Ecto neural progenitor cell (in vitro differentiated cells): ENCODE measurements at places on chromosomes 16 and 17.

DNA sequence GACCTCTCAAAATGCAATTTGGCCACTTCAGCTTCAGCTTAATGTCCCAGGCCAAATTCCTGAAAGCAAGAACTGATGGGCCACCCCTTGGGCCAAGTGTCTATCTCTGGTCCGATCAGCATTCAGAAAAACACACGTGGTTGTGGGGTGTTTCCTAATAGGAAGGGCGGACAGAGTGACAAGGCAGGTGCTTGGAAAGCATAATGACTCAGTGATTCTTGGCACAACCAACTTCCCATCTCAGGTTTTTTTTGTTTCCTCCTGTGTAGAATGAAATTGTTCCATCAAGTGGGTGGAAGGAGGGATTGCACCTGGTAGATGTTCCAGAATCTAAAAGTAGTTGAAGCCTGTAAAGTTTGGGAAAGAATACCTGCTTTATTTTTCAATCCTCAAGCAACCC lies 155.6 kb downstream of the HS3ST2 start:
- DNase-seq, result no peak

DNA sequence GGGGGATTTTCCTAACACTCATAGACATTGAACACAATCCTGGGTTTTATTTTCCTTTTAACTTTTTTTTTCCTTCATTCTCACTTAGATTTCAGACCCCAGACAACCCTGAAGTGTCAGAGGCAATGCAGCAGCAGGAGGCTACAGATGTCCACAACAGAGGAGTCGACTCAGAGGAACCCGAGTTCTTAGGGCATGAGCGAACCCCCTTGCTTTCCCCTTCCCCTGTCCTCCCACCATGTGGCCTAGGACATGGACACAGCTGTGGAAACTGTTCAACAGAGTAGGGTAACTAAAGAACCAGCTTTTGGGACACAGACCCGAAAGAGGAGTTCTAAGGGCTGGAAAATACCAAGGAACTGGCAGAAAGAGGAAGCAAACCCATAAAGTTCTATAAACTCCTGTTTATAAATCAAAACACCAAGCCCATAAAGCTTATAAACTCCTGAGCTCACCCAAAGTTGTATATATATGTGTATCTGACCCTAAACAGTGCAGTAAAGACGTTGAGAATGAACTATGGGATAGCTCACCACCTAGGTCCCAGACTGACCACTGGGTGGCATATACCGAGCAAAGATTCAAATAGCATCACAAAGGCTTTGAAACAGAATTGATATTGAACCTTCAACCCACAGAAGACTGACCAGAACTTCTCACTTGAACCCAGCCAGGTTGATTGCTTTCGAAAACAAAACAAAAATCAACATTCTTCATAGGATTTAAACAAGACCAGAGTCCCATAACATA lies 33.9 kb downstream of the CMTM4 start:
- DNase-seq, result no peak

DNA sequence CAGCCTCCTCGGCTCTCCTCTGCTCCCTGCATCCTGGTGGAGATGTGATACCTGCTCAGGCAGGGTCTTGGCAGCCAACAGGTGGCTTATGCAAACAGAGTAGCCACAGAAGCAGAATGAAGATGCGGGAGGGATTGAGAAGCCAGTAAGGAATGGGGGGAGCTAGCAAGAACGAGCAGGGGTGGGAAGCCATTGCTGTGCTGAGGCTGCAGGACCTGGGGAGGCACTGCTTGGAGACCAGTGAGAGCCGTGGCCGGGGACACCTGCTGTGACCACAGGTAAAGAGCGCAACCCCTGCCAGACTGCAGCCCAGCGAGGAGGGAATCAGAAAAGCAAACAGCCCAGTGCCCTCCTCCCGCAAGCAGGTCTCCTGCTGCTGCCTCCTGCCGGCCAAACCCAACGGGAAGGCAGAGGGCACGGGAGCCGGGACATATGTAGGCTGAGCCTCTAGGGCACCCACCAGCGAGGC lies 14.7 kb downstream of the AIPL1 start:
- DNase-seq, result peak; percentile 76

DNA sequence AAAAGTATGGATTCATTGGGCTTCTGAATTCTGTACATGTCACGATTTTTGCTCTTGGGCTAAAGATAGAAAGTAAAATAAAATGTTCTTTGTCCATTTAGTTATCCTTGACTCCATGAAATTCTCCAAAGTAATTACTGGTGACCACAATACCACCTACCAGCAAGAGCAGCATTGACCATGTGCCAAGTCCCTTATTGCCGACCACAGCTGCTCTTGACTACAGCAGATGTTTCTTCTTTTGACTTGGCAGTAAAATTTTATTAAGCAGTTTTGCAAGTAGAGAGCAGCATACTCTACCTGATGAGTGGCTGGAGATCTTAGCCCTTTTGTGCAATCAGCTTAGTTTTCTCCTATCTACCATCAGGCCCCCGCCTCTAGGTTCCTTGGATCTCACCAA lies 152.2 kb upstream of the TBX2 start:
- no peak for DNase-seq

- DNase-seq, result no peak
Measured at GRCh38 chr16:4309102-4309832, 6.6 kb upstream of the GLIS2 start.

GRCh38 chr16:16007743-16008111 lies 58.3 kb downstream of the ABCC1 start:
- DNase-seq, result no peak

- DNase-seq, result no peak
Measured at GRCh38 chr16:50425648-50426047, 56.9 kb upstream of the BRD7 start.
